ENCODE measurements at places on chromosomes 5 and 9. TPM values are rescaled to one million over a fixed set of nuclear protein-coding genes. Genes with fewer than 3 reads are reported as not detected.

NIM1K gene
- 0.54 TPM for total RNA-seq

KIF24 gene
- 0.86 TPM for total RNA-seq

STK32A gene
- total RNA-seq: 0.25 TPM

ZNF462 gene
- 98.4 TPM for total RNA-seq

APBA1 gene
- total RNA-seq: 5.9 TPM

EIF4E1B gene
- not detected for total RNA-seq

SPATA31A7 gene
- not detected for total RNA-seq

SCGB3A2 gene
- total RNA-seq: 0.82 TPM

DNA sequence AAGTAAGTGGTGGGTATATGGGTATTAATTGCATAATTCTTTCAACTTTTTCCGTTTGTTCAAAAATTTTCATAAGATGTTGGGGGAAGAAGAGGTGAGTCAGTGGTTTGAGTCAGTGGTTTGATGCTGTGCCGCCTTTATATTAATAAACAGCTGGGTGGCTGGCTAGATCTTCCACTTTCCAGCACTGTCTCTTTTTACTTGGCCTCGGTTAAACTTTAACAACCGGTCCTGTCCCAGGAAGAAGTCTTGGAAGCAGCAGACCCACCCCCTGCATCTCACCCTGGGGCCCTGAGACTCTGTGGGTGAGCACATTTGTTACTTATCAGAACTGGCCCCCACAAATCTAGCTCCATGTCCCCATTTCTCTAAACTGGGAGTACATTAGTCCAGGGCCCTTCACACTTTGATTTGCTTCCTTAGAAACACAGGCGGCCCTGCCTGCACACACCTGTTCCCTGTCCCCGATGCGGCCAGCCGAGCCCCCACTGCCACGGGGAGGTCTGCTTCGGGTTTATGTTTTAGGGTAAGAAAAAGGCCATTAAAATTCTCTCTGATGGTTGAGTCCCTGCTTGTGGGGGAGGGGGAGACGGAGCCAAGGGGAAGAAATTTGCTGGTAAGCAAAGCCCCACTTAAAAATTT is 90.7 kb downstream of the PTCH1 start:
- peak; percentile 23 for DNase-seq

DNA sequence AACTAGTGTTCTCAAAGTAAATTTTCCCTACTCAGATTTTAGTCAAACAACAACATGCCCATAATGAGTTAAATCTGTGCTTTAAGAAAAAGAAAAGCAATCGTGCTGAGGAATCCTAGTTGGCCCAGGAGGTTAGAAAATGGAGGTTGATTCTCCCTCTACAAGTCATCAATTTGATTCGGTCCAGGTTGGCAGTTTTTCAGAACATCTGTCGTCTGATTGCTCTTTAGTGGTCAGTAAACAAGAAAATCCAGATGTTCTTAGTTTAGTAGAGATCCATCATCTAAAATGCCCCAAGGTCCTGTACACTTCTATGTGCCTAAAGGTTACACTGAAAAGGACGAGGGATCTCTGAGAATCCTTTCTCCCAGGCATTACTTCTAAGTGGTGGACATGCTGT is 659.2 kb downstream of the MTRR start:
- DNase-seq: no peak

DNA sequence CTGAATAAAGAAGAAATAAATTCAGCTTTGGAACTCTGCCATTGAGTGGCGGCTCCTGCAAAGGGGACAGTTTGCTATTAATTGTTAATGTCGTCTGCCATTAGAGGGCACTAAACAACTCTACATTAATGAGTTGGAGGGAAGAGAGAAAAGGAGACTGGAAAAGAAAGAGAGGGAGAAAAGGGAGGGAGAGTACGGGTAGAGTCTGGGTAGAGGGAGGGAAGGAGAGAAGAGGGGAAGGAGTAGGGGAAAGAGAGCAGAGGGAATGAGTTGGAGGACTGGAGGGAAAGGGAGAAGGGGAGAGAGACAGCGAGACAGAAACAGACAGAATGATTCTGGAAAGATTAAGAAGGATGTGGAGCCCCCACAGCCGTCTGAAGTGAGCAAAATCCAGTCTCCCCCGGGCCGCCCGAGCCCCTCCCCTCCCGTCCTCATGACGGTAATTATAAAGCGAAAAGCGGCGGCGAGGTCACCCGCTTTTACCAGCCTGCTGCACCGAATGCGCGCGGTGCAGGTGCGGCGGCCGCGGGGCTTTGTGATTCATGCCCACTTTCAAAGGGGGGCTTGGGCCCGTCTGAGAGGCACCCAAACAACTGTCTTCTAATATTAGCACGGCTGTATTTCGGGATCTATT is 1.9 kb upstream of the FST start:
- peak; percentile 32 for DNase-seq

DNA sequence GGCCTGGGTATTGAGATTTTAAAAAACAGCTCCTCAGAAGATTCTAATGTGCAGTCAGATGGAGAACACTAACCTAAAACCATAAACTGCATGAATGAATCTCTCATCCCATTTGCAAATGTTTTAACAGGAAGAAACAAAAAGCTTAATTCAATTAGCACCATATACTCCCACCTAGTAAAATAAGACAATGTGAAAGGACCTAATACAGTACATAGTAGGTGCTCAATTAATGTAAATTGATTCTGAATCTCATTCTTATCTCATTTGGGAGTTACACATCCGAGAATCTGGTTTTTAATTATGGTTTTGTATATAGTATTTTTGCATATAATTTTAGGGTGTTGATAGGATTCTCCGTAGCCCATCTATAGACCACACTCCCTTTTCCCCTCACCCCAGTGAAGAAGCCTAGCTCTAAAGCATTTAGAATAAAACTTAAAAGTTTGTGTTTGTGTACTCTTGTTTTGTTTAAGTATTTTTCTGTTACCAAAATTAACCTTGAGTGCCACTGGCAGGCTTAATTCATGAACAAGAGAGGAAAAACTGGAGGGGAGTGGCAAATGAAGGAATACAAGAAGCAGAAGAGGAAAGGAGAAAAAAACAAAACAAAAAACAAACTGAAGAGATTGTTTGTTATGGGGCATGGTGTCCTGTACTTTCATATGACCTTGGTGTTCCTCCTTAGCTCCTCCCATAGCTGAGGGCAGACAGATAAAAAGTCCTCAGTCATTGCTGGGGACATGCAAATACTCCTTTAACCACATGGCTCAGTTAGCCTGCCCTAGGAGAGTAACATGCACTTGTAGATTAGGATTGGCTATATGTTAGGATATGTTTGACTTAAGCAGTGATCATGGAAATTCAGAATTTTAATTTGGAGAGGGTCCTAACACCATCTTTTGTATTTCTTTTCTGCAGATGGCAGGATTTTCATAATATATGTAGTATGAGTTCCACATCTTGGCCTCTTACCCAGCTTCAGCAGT is 1.2 kb downstream of the RNF14 start:
- DNase-seq: no peak

- no peak for DNase-seq
Measured at GRCh38 chr9:37639109-37639762, 11.5 kb upstream of the FRMPD1 start.

- DNase-seq: no peak
Measured at GRCh38 chr5:74897049-74897448, 30.9 kb upstream of the FAM169A start.

DNA sequence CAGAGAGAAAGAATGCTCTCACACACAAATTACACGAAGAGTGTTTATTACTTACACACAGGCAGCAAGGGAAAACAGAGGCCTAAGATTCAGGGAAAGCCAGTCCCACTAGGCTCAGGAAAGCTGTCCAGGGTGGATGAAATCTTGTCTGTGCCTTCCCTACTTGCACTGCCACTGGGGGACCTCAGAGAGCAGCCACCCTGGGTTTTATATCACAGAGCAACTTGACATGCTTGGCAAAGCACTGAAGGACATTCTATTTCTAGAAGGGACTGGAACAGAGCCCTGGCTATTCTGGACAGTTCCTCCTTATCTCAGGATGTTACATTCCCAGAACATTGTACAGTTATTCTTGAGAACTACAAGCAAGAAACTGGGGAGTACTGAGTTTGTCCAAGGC is 7.5 kb upstream of the PRSS3 start:
- no peak for DNase-seq

GRCh38 chr5:172339264-172340180 is 56.0 kb upstream of the UBTD2 start:
- DNase-seq: no peak

DNA sequence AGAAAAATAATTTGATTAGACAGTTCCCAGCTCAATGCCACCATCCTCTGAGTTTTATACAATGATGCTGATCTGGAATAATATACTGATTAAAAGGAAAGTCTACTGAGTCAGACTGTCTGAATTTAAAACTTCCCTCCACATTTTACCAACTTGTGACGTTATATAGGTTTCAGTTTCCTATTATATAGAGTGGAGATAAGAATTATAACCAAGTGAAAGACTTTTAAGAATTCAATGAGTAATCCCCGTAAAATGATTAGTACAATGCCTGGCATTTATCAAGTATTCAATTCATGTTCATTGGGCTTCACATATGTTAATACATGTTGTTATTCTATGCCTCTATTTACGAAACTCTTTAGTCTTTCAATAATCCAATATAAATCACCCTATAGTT is 166.0 kb downstream of the CDH9 start:
- no peak for DNase-seq

GRCh38 chr9:110640736-110641135 is 27.9 kb upstream of the MUSK start:
- DNase-seq: peak; percentile 40

- no peak for DNase-seq
Measured at GRCh38 chr5:109387408-109387974, 22.3 kb downstream of the PJA2 start.

DNA sequence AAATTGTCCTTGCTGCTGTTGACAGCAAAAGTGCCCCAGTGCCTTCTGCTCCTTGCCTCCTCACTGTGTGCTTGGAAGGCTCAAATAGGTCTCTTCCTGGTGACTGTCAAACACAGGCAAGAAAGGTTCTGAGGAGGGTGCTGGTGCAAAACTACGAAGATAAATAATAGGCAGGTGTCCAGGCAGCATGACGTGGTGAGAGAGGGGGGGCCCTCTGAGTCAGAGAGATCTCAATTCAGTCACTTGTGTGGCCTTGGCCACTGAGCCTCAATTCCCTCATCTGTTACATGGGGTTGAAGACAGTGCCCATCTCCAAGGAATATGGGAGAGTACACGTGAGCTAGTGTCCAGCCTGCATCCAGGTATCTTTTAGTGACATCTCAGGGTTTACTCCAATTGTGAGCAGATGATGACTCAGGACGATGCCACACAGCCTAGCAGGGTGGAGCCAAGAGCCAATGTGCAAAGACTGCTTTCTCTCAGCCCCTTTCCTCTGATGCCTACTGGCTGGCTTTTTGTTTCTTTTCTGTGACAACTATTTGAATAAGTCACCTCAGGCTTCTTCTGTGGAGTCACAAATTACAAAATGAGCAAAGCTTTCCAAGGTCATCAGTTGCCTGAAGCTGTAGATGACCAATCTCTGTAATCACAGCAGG is 29.7 kb upstream of the SMIM32 start:
- DNase-seq: no peak

DNA sequence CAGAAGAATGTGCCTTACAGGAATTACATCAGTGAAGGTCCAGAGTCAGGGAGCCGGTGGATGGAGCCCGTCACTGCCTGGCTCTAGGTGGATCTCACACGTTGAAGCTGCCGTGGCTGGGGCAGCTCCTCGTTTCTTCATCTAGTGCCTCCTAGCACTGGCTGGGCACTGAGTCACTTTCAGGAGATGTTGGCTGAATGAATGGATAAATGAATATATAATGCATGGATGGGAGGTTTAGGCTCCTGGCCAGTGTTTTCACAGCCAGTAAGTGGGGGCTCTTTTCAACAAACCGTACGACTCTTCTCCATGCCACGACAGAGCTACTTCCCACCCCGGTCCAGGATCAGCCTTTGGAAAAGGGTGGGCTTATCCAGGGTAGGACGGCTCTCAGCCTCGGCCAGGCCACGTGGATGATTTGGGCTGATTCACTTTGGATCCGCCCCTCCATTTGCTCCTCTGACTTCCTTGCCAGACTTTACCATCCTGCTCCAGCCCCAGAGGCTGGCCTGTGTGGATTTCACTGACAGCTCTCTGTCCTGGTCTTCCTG is 1.3 kb upstream of the SH3PXD2B start:
- peak; percentile 67 for DNase-seq

DNA sequence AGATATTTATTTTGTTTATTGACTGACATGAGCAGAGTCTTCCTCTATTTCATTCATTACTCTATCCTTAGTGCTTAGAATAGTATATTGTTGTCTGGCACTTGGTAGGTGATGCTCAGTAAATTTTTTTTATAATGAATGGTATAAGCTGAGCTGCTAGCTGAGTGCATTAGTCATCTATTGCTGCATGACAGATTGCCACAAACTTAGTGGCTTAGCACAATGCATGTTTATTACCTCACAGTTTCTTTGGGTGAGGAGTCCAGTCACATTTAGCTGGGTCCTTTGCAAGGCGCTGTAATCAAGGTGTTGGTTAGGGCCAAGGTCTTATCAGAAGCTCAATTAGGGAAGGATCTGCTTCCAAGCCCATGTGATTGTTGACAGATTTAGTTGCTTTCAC is 23.1 kb downstream of the SMAD5 start:
- peak; percentile 36 for DNase-seq

DNA sequence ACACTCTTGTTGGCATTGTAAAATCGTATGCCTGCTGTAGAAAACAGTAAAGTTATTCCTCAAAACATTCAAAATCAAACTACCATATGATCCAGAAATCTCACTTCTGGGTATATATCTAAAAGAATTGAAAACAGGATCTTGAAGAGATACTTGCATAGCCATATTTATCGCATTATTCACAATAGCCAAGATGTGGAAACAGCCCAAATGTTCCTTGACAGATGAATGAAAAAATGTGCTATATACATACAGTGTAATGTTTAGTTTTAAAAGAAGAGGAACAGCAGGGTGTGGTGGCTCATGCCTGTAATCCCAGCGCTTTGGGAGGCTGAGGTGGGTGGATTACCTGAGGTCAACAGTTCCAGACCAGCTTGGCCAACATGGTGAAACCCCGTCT is 234.1 kb upstream of the DAB2 start:
- DNase-seq: no peak

GRCh38 chr9:91085517-91086291 is 276.0 kb downstream of the AUH start:
- no peak for DNase-seq

- no peak for DNase-seq
Measured at GRCh38 chr9:102642651-102643050, 352.5 kb upstream of the CYLC2 start.

DNA sequence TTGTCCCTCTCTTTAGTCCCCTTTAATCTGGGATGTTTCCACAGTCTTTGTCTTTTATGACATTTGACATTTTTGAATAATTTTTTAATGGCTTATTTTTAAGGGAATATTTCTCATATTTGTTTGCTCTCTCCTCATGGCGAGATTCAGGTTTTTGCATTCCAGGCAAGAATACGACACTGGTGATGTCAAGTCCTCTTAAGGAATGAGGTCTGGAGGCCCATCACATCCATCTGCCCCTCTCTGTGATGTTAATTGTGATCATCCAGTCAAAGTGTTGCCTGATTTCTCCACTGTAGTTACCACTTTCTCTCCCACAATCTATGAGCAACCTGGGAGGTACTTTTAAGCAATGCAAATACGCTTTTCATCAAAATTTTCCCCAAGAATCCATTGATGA is 193.2 kb downstream of the MAST4 start:
- DNase-seq: no peak

Measured in astrocyte (in vitro differentiated cells and primary cell).